DMS 273 treated with DMSO at 0.1 percent for 48 hours (cell line): ENCODE measurements at places on chromosomes 16 and 17.

DNA sequence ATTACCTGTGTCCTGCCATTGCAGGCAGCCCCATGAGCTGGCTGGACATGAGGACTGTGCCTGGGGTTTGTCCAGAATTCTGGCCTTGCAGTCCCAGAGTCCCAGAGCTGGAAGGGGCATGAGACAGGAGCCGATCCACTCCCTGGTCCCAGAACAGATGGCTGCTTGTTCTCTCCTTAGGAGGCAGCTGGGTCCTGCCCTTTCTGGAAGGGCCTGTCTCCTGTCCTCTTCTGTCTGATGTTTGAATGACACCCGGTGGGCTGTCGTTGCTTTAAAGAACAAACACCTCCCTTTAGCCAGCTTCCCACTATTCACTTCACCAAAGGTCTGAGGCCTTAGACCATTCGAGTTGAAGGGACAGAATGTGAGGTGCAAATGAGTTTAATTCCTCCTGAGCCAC lies 63.8 kb downstream of the RAP1GAP2 start:
- DNase-seq = no peak

DNA sequence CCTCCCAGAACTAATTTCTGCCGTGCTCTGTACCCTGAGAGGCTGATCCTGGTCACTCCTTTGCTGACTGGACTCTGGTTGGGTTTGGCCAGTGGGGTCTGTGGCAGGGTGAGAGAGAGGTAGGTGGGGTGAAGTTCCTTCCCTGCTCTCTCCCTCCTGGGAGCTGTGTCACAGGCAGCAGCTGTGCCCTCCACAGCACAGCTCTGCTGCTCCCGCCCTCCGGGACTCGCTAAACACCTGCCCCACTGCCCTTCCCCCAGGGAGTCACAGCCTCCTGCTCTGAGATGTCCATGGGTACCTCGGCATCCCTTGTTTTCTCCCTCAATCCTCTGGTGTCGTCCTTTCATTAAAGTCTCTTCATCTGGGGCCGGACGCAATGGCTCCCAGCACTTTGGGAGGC lies 66.4 kb downstream of the SRCIN1 start:
- DNase-seq = no peak

- DNase-seq = no peak
Measured at GRCh38 chr17:18182110-18182977, 1.3 kb upstream of the ALKBH5 start.

- peak; percentile 62 for DNase-seq
Measured at GRCh38 chr16:68520649-68521086, 18.4 kb upstream of the ZFP90 start.

DNA sequence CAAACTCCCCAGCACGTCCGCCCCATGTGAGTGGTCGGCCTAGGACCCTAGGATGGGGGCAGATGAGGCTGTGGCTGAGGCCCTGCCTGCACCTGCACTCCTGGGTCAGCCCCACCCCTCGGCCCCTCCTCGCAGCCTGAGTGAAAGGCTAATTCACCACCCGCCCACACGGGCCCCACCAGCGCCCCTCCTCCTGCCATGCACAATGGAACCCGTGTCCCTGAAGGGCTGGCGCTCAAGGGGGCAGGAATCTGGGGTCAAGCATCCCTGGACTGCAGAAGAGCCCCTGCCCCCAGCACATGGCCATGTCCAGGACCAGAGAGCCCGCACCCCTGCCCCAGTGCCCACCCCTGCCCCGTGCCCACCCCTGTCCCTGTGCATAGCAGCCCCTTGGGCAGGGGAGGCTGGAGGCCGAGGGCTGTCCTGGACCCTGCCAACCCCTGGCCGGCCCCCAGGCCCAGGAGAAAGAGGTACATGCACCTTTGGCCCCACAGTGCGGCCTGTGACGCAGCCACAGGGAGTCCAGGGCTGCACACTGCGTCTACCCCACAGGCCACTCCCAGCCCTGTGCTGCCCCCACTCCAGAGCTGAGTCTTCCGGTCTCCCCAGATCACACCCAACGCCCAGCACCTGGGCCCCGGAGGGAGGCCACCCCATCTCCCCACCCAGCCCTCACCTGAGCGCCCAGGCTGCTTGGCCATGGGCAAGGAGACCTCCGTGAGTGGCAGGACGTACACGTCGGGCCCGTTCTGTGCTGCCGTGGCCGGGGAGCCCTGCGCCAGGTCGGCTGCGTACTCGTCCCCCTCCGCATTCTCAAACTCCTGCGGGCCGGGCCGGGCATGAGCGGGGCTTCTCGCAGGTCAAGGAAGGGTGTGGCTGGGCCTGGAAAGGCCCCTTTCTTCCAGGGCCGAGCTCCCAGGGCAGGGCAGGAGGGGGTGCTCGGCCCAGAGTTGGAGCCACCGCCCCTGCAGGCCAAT lies 34.6 kb upstream of the PVALEF start:
- DNase-seq = no peak

GRCh38 chr16:51067352-51067751 lies 83.7 kb downstream of the SALL1 start:
- no peak for DNase-seq
